ENCODE measurements at places on chromosomes 1 and 21.

- no peak for DNase-seq
Measured at GRCh38 chr21:31592963-31593560, 66.4 kb upstream of the SOD1 start.

DNA sequence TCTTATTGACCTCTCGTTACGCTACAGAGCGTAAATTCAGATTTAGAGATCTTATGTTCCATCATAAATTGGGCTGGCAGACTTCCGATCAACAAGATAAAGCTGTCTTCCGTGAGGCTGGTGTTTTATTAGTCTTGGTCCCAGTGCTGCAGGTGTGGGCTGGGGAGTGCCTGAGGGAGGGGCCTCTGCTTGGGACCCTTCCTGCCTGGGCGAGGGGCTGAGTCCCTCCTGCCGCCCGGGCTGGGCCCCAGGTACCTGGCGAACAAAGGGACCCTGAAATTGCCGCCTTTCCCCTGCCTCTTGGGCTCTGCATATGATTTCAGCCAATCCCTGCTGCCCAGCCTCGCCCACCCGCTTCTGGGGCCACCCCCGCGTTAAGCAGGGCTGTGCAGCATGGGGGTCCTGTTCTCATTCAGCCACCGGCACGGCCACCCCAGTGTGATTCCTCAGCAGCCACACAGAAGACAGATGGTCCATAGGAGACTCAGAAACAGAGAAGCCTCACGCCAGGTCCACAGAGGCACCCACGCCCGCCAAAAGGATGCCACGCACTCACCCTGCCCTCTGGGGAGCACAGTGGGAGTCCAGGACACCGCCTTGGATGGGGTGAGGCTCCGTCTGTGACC is 6.1 kb upstream of the SAMD11 start:
- no peak for DNase-seq

DNA sequence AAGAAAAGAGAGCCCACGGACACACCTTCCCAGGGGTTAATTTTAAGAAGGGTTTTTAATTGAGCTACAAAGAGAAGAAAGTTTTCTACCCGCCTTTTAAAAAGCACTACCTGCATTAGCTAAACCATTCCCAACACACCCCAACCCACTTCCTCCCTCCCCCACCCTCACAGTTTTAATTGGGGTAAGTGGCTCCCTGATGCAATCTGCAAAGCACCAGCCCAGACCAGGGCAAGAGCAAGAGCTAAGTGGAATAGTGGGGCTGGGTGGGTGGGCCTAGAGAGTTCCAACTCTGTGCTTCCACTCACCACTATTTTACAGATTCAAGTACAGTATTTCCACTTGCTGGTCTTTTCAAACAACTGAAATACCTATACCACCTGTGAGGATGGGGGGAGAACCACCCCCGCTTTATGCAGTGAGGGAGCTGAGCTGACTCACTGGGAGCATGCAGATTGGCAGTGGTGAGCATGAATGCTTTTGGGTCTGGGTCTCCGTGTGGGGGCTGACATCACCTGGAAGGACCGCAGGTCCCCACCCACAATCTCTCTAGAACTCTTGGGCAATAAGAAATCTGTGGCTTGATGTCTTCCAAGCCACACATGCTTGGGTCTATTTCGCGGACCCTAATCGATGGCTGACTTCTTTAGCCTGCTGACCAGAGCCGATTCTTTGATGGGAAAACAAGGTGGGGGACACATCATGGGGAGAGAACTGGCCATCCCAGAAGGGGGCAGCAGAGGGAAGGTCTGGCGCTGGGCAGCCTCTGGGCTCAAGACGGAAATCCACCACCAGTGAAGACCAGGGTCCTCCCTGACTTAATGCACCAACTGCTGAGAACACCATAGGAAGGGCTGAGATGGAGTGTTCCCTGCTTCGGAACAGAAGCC is 95.5 kb downstream of the SSBP3 start:
- DNase-seq = peak; percentile 30

DNA sequence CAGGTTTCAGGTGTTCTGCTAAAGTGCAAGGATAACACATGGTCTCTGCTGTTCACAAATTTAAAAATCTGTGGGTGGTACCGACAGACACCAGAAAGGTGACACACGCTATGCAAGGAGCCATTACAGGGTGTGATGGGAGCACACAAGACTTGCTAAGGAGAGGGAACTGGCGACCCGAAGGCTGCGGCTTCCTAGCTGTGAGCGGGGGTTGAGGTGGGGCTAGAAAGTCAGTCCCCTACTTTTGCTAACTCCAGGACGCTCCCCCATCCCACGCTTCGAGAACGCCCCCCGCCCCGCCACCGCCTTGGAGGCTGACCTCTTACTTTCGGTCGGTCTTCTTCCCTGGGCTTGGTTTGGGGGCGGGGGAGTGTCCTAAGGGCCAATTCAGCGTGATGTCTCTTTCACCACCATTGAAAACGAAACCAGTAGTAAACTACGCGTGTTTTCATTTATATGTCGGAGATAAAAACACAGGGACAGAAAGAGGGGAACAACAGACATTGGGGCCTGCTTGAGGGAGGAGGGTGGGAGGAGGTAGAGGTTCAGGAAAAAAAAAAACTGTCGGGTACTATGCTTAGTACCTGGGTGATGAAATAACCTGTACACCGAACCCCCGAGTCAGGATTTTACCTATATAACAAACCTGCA is 1.1 kb downstream of the CKS1B start:
- peak; percentile 46 for DNase-seq

DNA sequence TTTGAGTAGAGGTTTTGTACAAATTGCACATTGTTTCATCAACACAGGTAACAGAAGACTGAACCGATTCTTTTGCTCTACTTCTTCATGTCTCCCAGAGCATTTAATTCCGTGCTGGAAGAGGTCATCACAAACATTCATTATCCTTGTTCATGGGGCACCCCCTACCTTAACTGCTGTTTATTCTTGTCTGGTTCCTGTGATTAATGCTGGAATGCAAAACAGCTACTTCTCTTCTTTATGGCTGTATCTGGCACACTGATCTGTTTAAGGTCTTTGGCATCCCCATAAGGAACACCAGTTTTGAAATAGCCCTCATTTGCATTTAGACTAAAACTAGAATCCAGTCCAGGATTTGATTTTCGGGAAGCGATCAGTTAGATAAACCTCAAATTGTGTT is 42.2 kb downstream of the NTNG1 start:
- DNase-seq = peak; percentile 37

GRCh38 chr1:230073371-230074035 is 6.5 kb downstream of the GALNT2 start:
- peak; percentile 85 for DNase-seq

GRCh38 chr1:31020007-31020790 is 45.3 kb downstream of the PUM1 start:
- no peak for DNase-seq

DNA sequence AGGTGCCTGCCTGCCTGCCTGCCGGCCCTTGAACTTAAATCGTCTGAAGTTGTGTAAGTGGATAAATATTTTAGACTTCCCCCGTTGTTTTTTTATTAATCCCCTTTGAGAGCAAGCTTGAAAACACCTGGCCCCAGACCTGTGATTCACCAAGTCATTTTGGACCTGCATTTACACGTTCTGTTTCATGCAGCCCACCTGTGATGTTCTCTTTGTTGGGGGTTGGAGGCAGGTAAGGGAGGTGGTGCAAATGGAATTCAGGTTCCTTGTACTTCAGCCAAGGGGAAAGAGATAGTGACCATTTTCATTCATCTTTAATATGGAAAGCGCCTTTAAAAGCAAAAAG is 1.2 kb downstream of the SLC37A1 start:
- DNase-seq = no peak

GRCh38 chr1:16613185-16614147 is at the start of gene NBPF1:
Gene NBPF1, minus strand, starts transcription at chr1:16613564.
- peak; percentile 96 for DNase-seq

- peak; percentile 77 for DNase-seq
Measured at GRCh38 chr1:60571811-60572210, 498.2 kb upstream of the C1orf87 start.

DNA sequence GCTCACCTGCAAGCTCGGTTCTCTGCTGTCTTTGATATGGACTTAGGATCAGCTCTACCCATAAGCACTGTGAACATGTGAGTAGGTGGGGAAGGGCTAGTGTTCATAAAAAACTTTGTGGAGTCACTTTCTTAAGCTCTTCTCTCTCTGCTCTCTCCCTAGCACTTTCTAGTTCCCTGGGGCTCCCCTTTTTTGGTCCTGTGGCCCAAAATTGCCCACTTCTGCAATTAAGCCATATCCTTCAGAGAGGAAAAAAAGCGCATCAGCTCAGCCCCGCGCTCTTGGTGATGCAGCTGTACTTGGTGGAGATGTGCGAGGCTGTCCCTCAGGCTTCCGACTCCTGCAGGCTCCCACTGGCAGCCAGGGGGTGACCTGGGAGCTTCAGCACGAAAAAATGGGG is 23.4 kb downstream of the CCSAP start:
- DNase-seq = no peak

DNA sequence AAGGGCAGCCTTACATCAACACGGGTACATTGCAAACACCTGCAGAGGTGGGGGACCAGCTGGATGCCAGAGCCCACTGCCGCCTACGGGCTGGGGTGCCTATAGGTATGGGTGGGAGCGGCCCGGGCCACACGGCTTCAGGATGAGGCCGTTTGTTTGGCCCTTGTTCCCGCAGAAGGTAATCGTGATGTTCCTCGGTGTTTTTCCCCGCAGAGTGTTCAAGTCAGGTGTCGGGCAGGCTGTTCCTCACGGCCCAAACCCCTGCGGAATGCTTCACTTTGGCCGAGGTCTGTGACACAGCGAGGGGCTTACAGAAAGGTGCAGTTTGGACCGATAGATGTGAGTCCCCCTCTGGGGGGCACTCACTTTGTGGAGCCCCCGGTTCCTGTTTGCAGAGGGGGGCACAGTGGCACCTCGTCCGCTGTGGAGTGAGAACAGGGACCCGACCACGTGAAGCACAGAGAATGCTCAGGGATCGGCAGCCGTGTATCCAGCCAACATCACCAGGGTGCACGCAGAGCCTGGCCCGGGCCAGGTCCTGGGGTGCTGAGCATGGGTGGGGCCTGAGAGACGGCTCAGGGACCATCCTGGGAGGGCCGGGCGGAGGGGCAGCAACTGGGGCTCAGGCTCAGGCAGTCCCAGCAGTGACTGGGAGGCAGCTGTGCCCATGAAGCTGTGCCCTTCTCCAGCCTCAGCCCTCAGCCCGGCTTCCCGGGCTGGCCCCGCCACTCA is 453 bp upstream of the TTLL10 start:
- DNase-seq = no peak

DNA sequence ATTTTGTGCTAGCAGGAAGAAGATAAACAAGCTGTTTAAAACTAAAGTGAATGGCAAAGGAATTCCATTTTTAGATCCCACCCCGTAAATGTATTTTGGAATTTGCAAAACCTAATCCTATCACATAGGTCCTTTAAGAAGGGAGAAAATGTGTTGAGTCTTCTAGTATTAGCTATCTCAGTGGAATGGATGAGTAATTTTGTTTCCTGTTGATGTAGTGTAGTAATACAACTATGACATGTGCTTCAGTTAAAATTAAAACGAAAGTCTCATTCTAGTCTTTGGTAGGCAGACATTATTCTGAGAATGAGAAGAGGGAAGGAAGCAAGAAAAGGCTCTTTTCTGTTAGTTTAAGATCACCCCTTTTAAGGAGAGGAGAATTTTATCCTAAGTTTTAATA is 265.9 kb upstream of the C1orf105 start:
- peak; percentile 92 for DNase-seq

- DNase-seq = no peak
Measured at GRCh38 chr1:81437649-81438048, 363.1 kb upstream of the ADGRL2 start.

DNA sequence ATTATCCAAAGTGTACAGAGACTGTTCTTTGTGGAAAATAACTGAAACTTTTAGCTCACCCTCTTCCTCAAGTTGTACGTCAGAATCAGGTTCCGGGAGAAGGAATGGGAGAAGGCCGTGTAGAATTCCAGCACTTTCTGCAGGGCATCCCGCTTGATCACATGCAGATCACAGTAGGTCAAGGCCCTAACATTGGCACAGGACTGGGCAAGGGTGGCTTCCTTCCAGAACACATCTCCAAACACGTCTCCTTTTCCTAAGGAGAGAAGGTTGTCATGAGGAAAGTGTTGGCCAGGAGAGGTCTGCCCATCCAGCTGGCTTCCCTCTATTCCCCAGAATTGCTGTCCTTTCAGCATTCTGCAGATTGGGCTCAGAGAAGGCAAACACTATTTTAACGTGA is 358.7 kb downstream of the KCNH1 start:
- DNase-seq = no peak

GRCh38 chr1:226633541-226634165 is 85.1 kb downstream of the STUM start:
- DNase-seq = no peak

- peak; percentile 61 for DNase-seq
Measured at GRCh38 chr1:82161700-82162141, 361.0 kb downstream of the ADGRL2 start.

DNA sequence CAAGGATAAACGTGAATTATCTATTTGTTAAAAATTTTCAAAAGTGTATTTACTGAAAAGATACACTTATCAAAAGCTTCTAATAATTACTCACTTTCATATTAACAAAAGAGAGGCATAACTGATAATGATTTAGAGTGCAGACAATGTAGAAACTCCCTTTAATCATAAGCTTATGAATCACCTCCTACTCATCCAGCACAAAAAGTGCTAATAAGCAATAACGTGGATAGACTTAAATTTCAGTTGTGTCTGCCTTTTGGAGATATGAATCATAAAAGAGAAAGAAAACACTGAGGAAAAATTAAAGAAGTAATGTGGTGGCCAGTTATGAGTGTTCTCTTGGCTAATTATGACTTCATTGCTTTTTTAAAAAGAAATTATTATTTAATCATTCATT is 827.6 kb upstream of the B3GALT2 start:
- DNase-seq = peak; percentile 23

GRCh38 chr1:30649321-30649991 is 73.9 kb downstream of the MATN1 start:
- no peak for DNase-seq

- DNase-seq = no peak
Measured at GRCh38 chr1:150257624-150258585, at the start of gene CA14. Gene CA14, plus strand, starts transcription at chr1:150257774. Its CDS starts 355 bp downstream, at chr1:150258129.

GRCh38 chr1:79122521-79122920 is 116.0 kb upstream of the ADGRL4 start:
- DNase-seq = no peak

- no peak for DNase-seq
Measured at GRCh38 chr1:37175666-37176215, 141.4 kb upstream of the GRIK3 start.

- no peak for DNase-seq
Measured at GRCh38 chr1:24528744-24529143, 26.1 kb downstream of the RCAN3 start.

DNA sequence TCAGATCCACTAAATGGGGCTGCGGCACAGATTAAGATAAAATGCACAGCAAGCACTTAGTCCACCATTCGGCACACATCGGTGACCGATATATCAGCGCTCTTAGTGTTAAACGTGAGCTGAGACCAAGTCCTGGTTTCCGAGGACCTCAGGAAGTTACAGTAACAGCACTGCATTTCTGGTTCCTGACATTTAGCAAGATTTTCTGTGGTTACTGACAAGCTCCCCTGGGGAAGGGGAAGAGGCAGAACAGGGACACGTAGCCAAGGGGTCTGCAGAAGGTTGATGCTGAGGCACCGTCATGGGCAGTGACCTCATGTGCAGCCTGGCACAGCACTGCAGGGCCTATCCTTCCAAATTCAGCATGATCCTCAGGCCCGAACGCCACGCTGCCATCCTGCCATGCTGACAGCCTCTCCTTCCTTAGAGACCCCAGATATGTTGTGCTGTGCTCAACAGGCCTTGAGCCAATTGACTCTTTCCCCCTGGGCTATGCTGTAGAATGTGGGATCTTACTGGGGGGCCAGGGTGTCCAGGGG is 13.4 kb upstream of the PEF1 start:
- DNase-seq = no peak
